ENCODE measurements at places on chromosomes 2 and 18.
A peak's percentile ranks its signal among the peaks of the same experiment; 100 is the strongest.

- no peak for DNase-seq
These were observed 87.6 kb upstream of the GALNT5 start for GRCh38 chr2:157169889-157170288.

GRCh38 chr2:120237491-120237902 is 14.3 kb upstream of the TMEM185B start:
- DNase-seq, result no peak

DNA sequence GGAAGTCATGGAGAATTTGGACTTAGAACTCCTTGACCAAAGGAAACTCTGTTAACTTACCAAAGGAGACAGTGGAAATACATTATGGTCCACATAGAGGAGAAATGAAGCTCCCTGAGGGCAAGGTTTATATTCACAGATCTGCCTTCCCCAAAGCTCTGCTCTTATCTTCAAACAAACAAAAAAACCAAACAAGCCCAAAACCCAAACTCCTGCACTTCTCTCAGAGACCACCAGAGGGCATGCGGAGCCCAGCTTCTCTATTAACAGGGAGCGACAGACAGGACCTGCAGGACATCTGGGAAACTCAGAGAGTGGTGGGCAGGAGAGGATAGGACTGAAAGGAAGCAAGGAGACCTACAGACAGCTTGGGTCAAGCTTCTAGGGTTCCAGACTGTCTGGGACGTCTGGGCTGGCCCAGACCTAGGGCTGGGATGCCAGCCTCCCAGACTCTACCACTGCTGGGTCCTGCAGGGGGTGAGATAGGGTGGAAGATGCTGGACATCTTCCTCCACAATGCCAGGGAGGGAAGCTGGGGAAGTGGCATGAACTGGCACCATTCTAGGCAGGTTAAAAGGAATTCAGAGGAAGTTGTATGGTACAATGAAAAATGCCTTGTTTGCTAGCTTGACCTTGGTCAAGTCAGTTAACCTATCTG is 4.0 kb upstream of the WNT10A start:
- DNase-seq, result peak; percentile 58

DNA sequence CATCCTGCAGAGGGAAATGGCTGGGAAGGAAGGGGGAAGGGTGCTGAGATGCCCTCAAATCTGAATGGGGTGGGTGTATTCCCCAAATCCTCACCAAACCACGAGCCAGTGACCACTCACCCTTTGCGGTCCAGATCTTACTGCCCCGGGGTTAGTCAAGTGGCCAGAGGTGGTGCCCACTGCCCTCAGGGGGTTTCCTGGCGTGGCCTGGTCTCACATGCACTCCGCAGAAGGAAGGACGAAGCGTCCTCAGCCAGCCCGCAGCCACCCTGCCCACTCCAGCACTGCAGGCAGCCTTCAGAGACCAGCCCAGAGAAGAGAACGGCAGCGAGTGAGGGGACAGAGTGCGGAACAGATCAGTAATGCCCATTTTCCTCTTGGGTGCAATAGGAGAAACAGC is 50.4 kb downstream of the IL1RL2 start:
- DNase-seq, result no peak

GRCh38 chr18:33183136-33183535 is 257.4 kb downstream of the CCDC178 start:
- no peak for DNase-seq

DNA sequence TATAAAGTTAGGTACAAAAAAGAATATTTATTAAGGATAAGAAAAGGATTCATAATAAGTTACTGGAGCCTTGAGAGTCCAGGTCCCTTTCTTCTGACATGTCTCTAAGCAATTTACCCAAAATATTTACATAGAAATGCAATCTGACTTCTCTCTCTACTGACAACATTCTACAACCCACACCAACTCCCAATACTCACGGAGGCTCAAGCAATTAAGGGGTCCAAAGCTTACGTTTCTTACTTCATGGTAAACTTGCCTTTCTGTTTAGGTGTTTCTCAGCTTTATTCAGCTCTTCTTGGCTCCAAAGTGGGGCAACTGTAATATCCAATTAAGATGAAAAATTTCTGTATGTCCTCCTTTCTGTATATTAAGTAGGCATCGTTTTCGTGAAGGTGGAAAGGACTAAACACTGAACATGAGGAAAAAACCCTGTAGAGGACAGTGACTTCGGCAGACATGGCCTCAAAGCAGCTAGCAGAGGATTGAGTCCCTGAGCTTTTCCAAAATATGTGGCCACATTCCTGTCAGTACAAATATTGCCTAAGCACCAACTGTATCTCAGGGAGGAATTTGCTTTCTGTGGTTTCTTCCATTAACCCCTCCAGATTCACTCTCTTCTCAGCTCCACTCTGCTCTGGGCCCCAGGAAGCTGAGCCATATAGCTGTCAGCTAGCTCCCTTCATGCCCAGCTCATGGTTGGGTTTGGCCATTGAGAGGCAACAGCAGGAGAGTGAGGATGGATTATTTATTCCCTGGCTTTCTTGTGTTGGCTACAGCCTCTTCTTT is 67.9 kb upstream of the GLS start:
- no peak for DNase-seq

DNA sequence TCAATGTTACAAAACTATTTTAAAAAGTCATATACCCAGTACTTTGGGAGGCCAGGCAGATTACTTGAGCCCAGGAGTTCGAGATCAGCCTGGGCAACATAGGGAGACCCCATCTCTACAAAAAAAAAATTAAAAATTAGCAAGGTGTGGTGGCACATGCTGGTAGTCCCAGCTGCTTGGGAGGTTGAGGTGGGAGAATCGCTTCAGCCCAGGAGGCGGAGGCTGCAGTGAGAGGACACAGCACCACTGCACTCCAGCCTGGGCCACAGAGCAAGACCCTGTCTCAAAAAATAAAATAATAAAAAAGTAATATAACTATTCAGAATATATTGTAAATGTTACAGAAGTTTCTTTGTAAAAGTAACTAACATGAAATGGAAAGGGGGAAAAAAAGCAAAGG is 1.9 kb downstream of the PASK start:
- DNase-seq, result no peak

DNA sequence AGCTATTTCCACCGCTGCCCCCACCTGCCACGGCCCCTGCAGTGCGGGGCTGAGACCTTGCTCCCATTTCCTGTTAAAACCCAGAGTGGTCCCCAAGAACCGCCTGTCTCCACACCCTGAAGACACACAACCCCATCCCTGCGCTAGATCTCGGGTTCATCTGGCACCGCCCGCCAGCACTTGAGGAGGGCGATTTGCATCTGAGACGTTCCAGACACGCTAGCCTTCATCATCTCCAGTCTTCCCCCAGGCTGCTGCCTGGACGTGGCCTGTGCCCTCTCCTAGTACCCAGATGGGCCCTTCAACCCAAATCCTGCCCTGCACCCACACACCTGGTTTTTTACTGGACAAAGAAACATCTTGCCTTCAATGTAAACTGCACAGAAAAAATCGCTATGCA is 49.8 kb downstream of the SLC66A2 start:
- DNase-seq, result no peak

GRCh38 chr2:201358684-201359083 is 1.5 kb upstream of the FLACC1 start:
- DNase-seq, result no peak

GRCh38 chr18:59576541-59577385 is 120.5 kb downstream of the CCBE1 start:
- no peak for DNase-seq

GRCh38 chr2:189465076-189465475 is 23.8 kb downstream of the WDR75 start:
- DNase-seq, result no peak

DNA sequence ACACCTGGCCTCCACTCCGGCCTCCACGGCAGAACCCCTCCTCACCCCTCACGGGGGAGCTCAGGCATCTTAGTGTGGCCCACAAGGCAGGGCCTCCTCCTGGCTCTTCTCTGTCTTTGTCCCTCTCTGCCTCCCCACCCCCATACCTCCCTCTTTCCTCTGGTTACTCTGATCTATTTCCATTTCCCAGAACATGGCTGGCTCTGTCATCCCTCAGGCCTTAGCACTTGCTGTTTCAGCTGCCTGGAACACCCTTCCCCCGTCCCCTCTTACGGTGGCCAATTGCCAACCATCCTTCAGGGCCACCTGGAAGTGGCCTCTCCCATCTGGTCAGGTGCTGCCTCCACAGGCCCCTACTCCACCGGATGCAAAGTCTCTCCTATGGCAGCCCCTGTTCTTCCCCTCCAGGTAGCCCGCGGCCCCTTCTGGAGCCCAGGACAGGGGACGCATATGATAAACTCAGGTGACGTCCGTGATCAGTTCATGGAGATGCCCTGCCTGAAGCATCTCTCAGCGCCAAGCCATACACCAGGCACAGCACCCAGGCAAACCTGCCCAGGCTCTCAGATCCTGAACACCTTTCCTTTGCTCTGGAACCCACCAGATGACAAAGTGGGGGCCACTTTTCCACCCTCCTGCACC is 3.6 kb upstream of the ECEL1 start:
- no peak for DNase-seq

DNA sequence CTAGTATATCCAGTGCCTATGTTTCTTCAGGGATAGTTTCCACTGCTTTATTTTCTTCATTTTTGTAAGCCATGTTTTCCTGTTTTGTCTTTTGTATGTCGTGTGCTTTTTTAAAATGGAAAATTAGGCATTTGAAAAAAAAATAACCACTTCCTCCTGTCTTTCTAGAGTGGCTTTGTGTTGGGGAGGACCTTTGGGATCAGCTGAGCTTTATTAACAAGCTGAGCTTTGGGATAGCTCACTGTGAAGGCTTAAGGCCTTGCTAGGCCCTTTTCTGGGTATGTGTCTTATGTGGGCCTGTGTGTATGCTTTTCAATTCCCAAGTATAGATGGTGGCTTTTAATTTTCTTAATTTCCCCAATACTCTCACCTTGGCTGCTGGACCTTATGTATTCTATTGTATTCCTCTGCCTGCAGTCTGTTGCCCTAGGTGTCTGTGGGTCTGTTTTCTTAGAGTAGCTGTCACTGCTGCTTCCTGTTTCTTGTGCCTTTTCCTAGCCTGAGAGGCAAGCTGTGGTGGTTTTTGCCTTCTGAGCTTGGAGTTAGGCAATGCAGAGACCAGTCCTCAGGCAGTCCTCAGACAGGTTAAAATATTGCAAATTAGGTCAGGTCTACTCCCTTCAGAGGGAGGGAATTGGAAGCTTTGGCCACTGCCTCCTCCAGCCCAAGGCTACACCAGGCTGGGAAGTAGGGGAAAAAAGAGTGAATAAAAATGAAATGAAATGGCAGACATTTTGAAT is 134.7 kb downstream of the LDLRAD4 start:
- DNase-seq, result no peak

DNA sequence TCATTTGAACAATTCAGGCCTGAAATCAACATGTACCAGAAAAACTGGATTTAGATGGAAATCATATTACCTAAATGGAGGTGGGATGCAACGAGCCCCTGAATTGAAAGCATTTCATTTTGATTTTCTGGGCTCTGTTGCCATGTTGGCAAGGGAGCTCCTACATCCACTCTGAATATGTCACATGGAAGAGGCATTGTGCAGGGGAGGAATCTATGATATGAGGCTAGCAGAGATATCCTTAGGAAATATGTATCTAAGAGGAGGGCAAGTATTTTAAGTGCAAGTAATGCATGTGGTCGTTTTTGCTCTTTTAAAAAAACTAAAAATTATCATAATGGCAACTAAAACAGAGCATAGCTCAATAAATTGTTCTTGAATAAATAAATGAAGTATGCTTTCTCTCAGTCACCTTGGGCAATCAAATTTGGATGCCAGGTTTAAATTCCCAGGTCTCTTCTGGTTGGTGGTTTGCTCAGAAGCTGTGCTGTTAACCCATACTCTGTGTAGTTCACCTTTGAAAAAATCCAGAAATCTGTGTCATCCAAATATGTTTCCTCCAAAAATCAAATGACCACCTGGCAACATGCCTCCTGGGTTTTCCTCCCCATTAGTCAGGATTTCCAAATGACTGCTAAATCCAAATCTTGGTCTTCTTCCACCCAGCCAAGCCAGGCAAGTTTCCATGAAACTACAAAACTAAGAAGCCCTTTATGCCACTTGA is 6.5 kb upstream of the LGALSL start:
- no peak for DNase-seq

DNA sequence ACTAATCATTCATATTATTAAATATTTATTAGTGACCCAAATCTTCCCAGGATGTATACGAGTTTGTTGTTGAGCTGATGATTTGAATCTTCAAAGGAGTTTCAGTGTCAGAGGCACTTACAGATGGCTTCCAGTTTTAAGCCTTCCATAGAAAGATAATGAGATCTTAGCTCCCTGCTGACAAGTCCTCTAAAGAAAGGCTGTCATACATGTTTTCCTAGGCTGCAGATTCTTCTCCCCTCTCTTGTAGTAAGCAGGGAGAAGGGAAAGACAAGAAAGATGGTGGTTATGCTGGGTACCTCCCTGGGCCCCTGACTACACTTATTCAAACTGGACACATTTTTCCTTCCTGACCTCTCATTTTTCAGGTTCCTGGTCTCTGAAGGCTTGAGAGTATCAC is 8.1 kb upstream of the GAREM1 start:
- no peak for DNase-seq

- no peak for DNase-seq
These were observed 258 bp downstream of the MGAT4A start for GRCh38 chr2:98730707-98731040.

GRCh38 chr2:163800951-163801381 is 65.2 kb upstream of the FIGN start:
- DNase-seq, result no peak

DNA sequence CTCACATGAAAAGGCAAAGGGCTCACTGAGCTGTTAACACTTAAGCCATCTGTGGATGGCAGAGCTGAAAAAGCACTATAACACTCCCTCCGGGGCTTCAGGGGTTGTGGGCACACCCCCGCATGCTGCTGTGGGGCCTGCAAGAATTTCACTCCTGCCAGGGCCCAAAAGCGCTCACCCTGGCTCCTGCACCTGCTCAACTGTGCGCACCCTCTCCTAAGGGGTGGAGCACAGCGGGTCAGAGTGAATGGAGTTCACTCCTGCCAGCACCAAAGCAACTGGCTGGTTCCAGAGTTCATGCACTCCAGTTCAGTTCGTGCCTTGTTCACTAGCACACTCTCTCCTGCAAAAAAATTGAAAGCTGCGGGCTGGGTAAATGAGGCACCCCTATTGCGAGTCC is 814.2 kb upstream of the SLC39A10 start:
- no peak for DNase-seq

- DNase-seq, result no peak
These were observed 48.0 kb upstream of the TGIF1 start for GRCh38 chr18:3401669-3402620.
